Naive thymus-derived CD4-positive, alpha-beta T cell (primary cell): ENCODE measurements at places on chromosomes 5 and 9. TPM values are rescaled to one million over a fixed set of nuclear protein-coding genes. Genes with fewer than 3 reads are reported as not detected.

The FBP2 gene
- not detected for total RNA-seq

The CXCL14 gene
- total RNA-seq, result not detected

The HK3 gene
- 2.6 TPM for total RNA-seq

The PLAC8L1 gene
- total RNA-seq, result 1.00 TPM

GRCh38 chr9:93663877-93664548 is 87.6 kb downstream of the PHF2 start:
- no peak for DNase-seq

- DNase-seq, result no peak
Observed at GRCh38 chr5:83744821-83745220, 24.2 kb upstream of the HAPLN1 start.

DNA sequence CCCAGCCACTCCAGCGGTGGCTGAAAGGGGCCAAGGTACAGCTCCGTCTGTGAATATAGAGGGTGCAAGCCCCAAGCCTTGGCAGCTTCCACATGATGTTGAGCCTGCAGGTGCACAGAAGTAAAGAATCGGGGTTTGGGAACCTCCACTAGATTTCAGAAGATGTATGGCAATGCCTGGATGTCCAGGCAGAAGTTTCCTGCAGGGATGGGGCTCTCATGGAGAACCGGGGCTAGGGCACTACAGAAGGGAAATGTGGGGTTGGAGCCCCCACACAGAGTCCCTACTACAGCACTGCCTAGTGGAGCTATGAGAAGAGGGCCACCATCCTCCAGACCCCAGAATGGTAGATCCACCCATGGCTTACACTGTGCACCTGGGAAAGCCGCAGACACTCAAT is 23.2 kb downstream of the CCDC125 start:
- DNase-seq, result no peak

- DNase-seq, result no peak
Observed at GRCh38 chr9:126708178-126708577, 94.5 kb downstream of the LMX1B start.

DNA sequence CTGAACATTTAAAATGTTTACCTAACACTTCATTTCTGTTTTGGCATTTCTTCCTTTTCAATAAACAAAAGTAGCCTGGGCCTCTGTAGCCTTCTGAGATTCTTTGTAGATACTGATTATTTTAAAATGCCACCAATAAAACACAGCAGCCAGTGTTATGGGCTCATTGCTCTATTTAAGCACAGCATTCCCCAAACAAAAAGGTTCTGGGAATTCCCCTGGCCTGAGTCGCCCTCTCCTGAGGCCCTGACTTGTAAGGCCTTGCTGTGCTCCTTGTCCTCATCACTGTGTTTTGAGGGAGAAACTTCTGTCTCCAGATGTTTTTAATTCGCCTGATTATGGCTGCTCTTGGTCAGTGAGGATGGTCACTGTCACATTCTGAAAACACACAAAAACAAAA is 33.0 kb upstream of the CTXN3 start:
- no peak for DNase-seq

DNA sequence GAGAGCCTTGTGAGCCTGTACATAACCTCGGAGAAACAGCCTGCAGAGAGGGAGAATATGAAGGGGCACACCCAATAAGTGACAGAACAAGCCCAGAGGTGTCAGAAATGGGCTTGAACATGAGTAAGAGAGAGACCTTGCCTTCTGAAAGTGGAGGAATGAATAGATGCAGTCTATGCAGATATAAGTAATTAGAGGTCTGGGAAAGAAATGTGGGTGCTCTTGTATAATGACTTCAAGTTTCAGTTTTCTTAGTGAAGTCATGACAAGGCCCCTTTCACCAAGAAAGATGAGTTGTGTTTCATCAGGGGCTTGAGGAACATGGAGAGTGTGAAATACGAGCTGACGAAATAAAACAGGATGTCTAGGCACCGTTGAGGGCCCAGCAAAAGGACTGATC is 15.1 kb downstream of the GRAMD2B start:
- DNase-seq, result no peak

GRCh38 chr9:106970976-106971457 is 108.1 kb downstream of the ZNF462 start:
- DNase-seq, result no peak

GRCh38 chr9:36137392-36138004 is 965 bp downstream of the GLIPR2 start:
- DNase-seq, result no peak
